ENCODE measurements at places on chromosomes 4 and X.

- no peak for DNase-seq
These were observed 6.3 kb downstream of the FMR1 start for GRCh38 chrX:147917700-147918695.

DNA sequence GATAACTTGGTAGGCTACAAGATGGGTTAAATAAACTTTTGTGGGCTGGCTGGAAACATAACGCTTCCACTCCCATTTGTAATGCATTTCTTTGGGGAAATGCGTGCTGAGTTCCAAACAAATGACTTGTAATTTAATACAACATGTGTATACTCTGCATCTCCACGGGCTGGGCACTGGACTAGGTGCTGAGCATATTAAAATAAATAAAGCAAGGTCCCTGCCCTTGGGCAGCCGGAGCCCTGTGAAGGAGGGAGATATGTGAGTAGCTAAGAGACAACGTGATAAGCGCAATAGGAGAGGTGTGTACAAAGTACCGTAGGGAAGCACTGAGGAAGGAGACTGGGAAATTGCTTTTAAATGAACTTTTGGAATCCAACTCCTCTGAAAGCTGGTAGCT lies 147.2 kb upstream of the RBPJ start:
- no peak for DNase-seq

DNA sequence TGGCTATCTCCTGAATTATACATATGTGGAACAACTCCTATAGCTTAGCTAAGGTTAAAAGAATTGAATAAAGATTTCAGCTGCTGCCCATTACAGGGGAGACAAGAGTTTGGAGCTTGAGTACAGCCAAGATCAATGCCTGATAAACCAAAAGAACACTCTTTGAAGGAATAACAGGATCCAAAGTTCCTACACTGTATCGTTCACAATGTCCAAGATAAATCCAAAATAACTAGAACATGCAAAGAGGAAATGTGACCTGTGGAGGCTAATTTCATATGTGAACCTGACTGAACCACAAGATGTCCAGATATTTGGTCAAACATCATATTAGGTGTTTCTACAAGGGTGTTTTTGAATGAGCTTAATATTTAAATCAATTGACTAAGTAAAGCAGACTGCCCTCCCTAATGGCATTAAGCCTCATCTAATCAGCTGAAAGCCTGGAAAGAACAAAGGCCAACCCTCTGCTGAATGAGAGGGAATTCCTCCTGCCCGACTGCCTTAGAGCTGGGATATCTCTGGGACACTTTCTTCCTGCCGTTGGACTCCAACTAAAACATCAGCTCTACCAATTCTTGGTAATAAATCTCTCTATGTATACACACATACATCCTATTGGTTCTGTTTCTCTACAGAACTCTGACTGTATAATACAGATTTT lies 19.2 kb downstream of the RFC1 start:
- DNase-seq = no peak

GRCh38 chr4:90159193-90159592 lies 32.0 kb downstream of the CCSER1 start:
- no peak for DNase-seq

GRCh38 chr4:57369446-57369845 lies 259.3 kb upstream of the IGFBP7 start:
- no peak for DNase-seq

DNA sequence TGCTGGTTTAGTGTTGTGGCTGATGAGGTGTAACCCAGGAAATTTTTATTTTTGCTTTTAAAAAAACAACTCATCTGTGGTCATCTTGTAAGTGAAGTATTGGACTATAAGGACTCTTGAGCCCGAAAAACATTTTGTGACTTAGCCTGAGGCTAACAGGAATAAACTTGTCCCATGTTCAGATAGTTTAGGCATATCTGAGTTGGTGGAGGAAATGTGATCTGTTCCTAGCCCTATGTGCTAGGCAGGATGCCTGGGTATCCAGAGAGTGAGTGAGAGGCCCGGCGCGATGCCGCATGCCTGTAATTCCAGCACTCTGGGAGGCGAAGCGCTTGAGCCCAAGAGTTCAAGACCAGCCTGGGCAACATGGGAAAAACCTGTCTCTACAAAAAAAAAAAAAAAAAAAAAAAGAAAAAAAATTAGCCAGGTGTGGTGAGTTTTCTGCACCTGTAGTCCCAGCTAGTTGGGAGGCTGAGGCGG lies 3.7 kb downstream of the SMS start:
- no peak for DNase-seq

DNA sequence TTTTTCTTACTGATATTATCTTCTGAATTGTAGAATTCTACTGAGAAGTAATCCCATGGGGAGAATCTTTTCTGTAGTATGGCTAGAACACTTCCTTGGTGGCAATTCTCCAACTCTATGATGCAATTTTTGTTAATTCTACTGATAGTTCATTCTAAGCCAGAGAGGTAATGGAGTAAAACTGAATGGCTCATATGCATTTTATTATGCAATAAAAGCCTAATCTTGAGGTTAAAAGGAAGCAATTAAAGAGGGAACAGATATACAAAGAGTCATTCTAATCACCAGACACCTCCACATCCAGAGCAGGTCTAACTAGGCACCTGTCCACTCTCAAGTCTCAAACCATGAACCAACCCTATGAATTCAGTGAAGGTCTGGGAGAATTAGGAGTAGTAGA lies 9.7 kb downstream of the RAP2C start:
- no peak for DNase-seq

DNA sequence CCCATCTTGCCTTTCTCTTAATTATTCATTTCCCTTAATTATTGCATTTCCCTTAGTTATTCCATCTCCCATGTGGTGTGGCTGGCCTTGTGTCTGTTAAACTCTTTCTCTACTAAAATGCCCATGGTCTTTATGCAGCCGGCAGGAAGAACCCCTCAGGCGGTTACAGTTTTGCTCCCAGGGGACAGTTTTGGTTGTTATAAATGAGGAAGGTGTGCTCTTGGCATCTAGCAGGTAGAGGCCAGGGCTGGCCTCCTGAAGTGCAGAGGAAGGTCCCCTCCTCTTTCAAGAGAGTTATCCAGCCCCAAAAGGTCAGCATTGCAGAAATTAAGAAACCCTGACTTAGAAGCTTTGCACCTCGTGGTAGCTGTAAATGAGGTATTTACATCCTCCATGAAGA lies 18.0 kb downstream of the TBL1X start:
- DNase-seq = no peak

GRCh38 chr4:54400188-54400587 lies 171.1 kb downstream of the PDGFRA start:
- DNase-seq = no peak

DNA sequence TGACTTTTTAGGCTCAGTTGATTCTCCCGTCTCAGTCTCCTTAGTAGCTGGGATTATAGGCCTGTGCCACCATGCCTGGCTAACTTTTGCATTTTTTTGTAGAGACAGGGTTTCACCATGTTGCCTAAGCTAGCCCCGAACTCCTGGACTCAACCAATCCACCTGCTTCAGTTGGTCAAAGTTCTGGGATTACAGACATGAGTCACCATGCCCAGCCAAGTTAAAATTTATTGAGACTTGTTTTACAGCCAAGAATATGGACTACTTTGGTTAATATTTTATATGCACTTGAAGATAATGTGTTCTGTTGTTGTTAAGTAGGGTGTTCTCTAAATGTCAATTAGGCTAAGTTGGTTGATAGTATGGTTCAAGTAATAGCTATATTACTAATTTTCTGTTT lies 58.7 kb downstream of the CYTL1 start:
- DNase-seq = no peak

DNA sequence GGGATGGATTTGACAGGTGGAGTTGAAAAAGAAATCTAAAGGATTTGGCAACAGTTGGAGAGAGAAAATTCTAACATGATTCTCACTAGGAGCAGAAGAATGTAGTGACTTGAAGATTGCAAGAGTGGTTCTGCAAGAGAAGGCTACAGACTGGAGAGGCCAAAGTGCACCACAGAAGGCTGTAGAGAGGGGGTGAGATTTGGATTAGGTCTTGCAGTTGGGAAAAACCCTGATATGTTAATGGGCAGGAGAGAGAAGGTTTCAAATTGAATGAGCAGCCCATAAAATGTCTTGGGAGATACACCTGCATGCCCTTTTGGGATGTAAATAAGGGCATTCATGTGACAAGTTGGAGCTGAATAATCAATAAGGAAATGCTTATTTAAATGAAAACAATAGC lies 14.7 kb upstream of the VEGFD start:
- DNase-seq = no peak

GRCh38 chr4:78682070-78682469 lies 94.1 kb upstream of the BMP2K start:
- no peak for DNase-seq

- no peak for DNase-seq
These were observed 151.4 kb downstream of the BANK1 start for GRCh38 chr4:101941816-101942358.

- no peak for DNase-seq
These were observed 1086.9 kb downstream of the PCDH7 start for GRCh38 chr4:31807036-31807435.

GRCh38 chr4:74608151-74608949 lies 163.4 kb downstream of the AREG start:
- DNase-seq = no peak

GRCh38 chr4:76525751-76526150 lies 90.7 kb downstream of the SHROOM3 start:
- DNase-seq = no peak
